ENCODE measurements at places on chromosomes 13 and 19. TPM values are rescaled to one million over a fixed set of nuclear protein-coding genes. Genes with fewer than 3 reads are reported as not detected.

PNMA8A gene
- 9.6 TPM for total RNA-seq

NAPSA gene
- 8.1 TPM for total RNA-seq

SAE1 gene
- 57.4 TPM for total RNA-seq

BEST2 gene
- total RNA-seq: not detected

IL11 gene
- total RNA-seq: 0.69 TPM

MIA gene
- total RNA-seq: 4.5 TPM

CFAP97D2 gene
- total RNA-seq: not detected

CAPN12 gene
- 206 TPM for total RNA-seq

RCBTB2 gene
- total RNA-seq: 18.3 TPM

ZNF793 gene
- total RNA-seq: 10.8 TPM

CCDC8 gene
- total RNA-seq: 8.5 TPM

TRAPPC2B gene
- total RNA-seq: 10.6 TPM

SPTBN4 gene
- 3.5 TPM for total RNA-seq

SLC25A15 gene
- 11.8 TPM for total RNA-seq

ZNF83 gene
- total RNA-seq: 80.9 TPM

CBY2 gene
- not detected for total RNA-seq

MYCBP2 gene
- total RNA-seq: 71.8 TPM

NOTCH3 gene
- 32.4 TPM for total RNA-seq

CLIP3 gene
- 74.0 TPM for total RNA-seq

NTN5 gene
- total RNA-seq: 0.46 TPM

AMER2 gene
- total RNA-seq: not detected

HIF3A gene
- total RNA-seq: 52.0 TPM

LYPD5 gene
- 1.6 TPM for total RNA-seq

CEACAM16 gene
- total RNA-seq: 0.12 TPM
